ENCODE measurements at places on chromosomes 6 and 20.

DNA sequence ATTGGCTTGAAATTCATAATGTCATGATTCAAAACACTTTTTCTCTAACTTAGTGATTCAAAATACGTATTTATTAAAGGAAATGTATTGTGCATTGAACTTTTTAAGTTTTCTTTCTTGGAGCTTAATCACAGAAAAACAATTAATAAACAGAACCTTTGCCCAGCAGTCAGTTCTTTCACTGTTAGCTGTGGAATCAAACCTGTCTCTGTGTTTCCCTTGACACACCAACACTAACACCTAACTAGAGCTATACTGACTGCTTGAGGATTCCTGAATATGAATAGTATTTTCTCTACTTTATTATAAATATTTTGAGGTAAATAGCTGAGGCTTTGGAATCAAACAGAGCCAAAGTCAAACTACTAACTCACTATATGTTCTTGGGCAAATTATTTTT lies 296.4 kb downstream of the HIVEP2 start:
- no peak for DNase-seq

DNA sequence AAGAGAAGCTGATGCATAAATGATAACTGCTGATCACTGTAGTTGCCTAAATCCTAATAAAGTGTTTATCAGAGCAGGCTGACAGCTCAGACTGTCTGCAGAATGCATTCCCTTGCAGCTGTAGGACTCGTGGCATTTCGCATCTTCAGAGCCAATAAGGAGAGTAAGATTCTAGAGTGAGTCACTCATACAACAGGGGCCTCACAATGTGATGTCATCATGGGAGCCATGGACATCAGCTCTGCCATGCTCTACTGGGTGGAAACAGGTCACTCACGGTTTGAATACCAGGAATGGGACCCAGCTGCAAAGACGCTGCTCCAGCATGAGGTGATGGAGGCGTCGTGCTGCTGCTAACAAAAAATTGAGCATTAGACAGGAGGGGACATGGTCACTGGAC lies 7.4 kb downstream of the FAM209B start:
- no peak for DNase-seq

DNA sequence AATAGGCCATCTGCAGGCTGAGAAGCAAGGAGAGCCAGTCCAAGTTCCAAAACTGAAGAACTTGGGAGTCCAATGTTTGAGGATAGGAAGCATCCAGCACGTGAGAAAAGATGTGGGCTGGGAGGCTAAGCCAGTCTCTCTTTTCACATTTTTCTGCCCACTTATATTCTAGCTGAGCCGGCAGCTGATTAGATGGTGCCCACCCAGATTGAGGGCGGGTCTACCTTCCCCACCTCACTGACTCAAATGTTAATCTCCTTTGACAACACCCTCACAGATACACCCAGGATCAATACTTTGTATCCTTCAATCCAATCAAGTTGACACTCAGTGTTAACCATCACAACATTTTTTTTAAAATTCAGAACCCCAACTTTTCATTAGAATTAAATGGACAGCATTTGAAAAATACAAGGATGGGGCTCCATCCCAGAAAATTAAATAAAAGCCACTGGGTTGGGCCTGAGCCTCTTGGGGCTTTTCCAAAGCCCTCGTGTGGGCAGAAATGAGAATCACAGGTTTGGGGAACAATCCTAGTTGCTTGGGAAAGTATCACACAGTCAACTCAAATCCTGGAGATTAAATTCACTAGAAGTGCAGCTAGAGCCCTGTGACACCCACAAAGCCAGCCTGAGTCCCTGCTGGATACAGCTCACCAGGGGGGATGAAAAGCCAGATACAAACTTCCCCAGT lies 2.2 kb downstream of the CLDN20 start:
- no peak for DNase-seq

DNA sequence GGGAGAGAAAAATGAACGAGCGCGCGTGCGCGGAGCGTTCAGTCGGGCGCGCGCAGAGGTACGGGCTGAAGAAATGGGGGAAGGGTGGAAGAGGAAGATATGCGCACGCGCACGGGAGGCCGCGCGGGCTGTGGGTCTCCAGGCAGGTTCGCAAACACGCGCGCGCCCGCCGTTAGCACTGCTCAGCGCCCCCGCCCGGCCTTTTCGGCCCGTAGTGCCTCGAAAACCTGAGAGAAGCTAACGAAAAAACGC lies 393 bp downstream of the BCLAF1 start:
- peak; percentile 91 for DNase-seq

DNA sequence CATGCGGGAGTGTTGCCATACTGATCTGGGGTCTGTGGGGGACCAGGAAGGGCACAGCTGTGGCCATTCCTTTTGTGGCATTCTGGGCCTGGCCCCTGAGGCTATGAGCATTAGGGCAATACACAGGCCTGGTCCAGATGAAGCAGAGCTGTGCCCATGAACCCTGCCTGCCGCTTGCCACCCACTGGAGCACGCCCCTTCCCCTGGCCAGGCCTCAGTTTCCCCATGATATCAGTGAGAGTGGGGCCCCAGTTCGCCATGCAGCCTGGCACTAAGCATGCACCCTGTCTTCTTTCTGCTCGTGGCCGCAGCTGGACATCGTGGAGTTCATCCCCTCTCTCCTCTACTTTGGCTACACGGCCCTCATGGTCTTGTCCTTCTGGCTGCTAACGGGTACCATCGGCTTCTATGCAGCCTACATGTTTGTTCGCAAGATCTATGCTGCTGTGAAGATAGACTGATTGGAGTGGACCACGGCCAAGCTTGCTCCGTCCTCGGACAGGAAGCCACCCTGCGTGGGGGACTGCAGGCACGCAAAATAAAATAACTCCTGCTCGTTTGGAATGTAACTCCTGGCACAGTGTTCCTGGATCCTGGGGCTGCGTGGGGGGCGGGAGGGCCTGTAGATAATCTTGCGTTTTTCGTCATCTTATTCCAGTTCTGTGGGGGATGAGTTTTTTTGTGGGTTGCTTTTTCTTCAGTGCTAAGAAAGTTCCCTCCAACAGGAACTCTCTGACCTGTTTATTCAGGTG lies 42.4 kb downstream of the PLAGL2 start:
- DNase-seq = no peak

- peak; percentile 52 for DNase-seq
Observed at GRCh38 chr20:58618351-58619076, 32.6 kb upstream of the STX16 start.

DNA sequence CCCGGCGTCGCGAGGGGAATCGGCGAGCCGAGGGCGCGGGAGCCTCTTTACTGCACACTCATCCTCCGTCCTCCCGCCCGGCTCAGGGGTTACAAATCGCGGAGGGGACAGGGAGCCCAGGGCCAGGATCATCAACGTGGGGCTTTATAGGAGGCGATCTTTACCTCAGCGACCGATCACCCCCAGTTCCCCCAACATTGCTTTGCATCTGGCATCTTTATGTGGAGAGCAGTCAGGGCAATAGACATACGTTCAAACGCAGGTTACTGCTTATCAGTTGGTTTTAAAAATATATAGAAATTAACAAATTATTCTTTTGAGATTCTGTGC lies 634 bp downstream of the HSF2 start:
- no peak for DNase-seq

DNA sequence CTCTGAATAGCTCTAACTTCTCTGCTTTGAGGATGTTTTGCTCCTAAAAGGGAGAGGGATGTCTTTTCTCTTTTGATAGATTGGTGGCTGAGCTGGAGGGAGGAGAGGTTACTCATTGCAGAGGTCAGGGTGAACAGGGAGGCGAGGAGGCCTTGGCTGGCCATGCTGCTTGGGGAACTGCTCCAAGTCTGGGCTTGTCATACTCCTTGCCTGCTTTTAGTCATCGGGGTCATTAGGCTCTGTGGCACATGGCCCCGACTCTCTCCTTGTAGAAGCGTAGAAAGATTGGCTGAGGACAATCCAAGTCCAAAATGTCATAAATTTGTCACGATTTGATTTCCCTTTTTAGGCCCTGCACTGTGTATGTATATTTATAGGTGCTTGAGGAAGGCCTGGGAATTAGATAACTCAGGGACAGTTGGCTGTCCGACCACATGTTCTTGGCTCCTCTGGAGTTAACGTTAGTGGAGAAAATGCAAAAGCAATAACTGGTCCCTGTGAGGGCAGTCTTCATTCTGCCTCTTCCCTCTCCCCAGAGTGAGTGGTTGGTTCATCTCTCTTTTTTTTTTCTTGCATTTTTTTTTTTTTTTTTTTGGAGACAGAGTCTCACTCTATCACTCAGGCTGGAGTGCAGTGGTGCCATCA lies 160.1 kb downstream of the SCP2D1 start:
- no peak for DNase-seq

- DNase-seq = no peak
Observed at GRCh38 chr20:49635166-49635565, 67.2 kb upstream of the PTGIS start.

Data from SJSA1 (cell line).